Inflammatory macrophage treated with lipopolysaccharide for 4 hours (primary cell): ENCODE measurements at places on chromosomes 4 and X.

GRCh38 chr4:107863850-107864371, 39.2 kb downstream of the SGMS2 start:
- peak; percentile 58 for DNase-seq

DNA sequence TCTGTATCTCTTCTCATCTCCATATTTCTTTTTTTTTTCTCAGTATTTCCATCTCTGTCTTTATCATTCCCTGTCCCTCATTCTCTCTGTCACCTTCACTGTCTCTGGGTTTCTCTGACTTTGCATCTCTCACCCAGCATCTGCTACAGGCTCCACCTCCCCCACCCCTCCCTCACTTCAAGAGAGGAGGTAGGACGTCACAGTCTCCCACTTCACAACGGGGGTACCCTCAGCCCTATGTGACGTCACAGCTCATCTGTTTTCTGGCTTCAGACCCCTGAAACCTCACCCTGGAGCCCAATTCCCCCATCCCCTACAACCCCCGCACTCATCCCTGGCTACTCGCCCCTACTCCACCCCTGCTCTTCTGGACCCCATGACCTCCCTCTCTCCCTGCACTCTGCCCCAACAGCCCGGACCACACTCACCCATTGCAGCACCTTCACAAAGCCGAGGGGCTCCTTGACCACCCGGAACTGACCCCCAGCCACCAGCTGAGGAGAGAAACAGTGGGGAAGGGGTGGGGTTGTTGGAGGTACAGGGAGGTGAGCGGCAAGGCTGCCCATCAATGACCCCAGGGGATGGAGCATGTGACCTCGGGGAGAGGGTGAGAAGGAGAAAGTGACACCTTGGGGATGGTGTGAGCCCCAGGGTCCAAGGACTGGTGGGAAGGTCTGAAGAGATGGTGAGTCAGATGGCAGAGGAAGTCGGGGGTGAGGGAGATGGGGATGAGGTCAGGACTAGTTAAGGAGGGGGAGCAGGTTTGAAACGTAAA, 1.3 kb downstream of the SYP start:
- DNase-seq = no peak

GRCh38 chr4:99859618-99860017, 34.6 kb downstream of the LAMTOR3 start:
- no peak for DNase-seq

DNA sequence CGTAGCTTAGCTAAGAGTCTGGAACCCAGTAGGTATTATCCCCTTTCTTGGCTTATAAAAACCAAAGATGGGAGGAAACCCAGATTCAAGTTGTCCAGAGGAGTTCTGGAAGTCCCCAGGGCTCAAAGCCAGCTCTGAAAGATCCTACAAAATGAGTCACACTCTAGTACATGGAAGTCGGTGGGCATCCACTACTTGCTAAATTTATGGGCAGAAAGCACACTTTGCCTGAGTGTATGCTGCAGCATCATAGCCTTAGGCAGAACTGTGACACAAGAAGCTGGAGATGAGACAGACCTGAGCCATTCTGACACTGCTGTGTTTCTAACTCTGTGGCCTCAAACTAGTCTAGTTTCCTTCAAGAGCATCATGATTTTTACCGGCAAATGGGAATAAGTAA, 429.3 kb downstream of the AFF2 start:
- DNase-seq = no peak

DNA sequence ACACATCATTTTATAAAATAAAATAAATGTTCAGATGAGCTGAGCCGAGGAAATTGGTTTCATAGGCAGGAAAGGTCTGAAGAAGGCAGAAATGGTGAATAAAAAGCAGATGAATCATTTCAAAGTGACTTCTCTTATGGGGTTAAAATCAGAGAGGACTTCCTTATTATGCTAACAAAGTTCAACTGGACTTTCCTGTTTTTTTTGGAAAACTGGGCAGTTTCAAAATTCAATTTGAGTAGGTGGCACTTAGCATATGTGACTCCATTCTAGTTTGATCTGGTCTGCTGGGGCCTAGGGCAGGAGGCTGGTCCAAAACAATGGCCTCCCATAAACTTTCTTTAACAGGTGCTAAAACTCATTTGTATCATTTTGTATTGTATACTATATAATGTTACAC, 1794.9 kb upstream of the TENM3 start:
- DNase-seq = peak; percentile 25

- no peak for DNase-seq
Measured at GRCh38 chr4:55553441-55554201, 6.9 kb upstream of the CLOCK start.

DNA sequence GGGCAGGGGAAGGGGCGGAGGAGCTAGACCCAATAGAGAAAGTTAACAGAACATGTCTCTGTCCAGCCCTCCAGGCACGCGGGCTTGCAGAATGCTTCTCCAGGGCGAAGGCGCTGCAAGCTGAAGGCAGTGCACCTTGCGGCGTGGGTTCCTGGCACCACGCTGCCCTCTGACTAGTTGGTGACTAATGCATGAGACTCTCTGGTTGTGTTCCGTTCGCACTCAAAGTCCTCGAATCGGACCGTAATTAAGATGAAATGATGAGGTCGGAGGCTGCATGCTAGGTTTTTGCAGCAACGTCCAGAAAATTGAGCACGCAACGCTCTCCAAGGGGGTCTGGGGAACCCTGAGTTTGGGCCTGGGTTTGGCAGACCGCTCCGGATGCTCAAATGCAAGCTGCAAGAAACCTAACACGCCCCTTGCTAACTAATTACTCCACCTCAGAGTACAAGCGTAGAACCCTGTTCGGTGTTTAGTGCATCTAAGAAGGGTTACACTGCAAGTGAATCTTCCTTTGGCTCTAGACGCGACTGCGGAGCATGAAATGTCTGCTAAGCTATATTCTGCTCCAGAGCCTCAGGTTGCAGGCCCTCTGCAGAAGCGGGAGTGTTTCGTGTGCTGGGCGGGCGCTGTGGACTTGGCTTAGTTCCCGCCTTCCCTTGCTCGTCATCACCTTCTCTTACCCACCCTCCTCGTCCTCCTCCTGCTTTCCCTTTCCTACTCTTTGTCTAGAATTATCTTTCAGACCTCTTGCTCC, 57.1 kb upstream of the NKAP start:
- no peak for DNase-seq

DNA sequence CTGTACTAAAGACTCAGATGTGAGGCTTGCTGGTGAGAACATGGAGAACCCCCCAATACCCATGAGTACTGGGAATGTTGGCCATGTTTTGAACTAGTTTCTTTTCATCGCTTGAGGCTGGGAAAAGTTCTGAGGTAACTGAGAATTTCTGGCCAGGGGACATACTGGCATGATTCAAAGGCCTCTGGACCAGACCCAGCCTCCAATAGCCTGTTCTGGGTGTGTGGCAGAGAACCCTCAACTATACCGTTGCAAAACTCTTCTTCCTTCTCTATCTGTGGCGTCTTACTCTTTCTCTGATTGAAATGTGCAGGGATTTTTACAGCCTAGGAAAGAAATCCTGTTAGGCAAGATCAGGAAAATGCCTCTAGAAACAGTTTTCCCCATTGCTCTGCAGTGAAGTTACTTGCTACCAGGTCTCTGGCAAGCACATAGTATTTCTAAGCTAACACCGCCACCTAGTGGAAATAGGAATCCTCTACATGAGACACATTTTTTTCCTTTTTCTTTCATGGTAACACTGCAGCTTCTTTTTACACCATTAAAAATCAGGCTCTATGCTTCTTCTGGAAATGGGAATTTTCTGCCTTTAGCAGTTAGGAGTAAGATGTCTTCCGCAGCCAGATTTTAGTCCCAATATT, 170.7 kb upstream of the ZCCHC13 start:
- DNase-seq = peak; percentile 35

DNA sequence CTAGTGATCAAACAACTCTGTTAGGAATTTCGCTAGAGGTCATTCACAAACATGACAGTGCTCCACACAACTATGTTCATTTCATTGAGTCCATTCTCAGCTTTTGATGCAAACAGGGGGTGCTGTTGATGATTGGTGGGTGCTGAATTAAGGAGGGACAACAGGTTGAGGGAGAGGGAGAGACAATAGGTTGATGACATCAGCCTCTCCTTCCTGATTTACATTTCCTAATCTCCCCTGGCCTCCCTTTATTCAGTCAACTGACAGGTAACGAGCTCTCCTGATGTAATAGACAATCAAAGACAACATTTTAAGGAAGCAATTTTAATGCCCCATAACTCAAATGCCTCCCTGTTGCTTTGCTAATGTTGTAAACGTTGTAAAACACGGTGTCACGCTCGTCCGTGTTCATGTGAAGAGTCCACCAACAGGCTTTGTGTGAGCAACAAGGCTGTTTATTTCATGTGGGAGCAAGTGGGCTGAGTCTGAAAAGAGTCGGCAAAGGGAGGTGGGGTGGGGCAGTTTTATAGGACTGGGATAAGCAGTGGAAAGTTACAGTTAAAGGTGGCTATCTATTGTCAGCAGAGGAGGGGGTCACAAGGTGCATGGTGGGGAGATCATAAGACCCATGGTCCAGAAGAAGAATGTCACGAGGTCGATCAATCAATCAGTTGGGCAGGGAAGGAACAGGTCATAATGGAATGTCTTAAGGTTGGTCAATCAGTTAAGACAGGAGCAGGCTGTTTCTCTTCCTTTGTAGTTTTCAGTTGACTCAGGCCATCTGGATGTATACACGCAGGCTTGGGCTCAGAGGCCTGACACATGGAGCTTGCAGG, 4.8 kb upstream of the GAR1 start:
- no peak for DNase-seq

GRCh38 chr4:16794816-16795445, 103.5 kb downstream of the LDB2 start:
- DNase-seq = peak; percentile 40

DNA sequence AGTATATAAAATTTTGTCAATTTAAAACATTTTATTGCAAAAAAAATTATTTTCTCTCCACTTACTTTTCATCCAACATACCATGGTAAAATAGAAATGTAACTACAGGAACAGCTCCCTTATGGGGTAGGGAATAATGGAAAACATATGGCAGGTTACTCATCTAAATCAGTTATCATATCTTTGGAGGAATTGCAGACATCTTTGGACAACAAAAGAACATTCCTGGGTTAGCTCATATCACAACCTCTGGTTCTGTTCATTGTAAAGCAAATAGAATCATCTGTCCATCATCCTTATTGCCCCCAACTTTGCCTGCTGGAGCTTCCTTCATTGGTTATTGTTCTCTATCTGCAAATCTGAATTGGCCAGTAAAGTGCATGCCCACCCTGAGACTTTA, 387.5 kb upstream of the GRID2 start:
- DNase-seq = no peak

DNA sequence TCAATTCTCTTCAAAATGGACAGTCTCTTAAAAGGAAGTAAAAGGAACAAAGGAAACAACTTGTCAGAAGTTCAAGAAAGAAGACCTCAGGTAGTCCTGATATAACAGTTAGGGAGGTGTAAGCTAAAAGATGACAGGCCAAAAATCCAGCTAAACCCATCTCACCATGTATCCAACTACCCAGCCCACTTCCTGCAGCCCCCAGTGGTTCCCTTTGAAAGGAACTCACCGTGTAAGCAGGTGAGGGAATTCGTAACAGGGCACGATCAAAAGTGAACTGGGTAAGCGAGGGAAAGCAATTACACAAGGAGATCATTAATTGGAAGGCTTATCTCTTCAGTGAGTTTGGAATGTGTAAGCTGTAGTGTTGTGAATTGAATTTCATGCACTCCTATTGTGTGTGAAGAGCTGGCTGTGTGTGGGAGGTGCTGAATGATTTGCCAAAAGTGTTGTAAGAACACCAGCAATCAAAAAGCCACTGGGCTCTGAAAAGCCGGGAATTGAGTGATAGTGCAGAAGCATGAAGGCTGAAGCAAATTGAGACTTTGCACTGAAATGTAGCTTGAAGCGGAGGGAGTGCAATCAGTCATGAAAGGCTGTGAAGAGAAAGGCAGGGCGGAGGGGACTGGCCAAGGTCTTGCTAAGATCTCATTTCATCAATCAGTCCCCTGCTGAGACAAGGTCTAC, 914.2 kb upstream of the LCORL start:
- DNase-seq = no peak

DNA sequence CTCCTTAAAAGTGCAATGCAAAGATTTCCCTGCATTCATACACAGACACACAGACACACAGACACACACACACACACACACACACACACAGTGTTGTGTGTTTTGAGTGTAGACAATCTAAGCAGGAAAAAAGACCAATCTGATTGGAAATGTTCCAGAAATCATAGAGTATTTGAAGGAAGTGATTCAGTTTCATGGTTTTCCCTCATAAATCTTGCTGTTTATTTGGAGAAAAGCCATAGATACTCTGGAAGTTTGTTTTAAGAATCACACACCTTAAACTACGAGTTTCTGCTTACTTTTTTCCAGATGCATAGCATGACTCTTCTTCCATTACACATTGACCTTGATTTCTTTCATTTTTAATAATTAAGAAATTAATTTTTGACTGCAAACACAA, 298.5 kb upstream of the BMP3 start:
- no peak for DNase-seq

DNA sequence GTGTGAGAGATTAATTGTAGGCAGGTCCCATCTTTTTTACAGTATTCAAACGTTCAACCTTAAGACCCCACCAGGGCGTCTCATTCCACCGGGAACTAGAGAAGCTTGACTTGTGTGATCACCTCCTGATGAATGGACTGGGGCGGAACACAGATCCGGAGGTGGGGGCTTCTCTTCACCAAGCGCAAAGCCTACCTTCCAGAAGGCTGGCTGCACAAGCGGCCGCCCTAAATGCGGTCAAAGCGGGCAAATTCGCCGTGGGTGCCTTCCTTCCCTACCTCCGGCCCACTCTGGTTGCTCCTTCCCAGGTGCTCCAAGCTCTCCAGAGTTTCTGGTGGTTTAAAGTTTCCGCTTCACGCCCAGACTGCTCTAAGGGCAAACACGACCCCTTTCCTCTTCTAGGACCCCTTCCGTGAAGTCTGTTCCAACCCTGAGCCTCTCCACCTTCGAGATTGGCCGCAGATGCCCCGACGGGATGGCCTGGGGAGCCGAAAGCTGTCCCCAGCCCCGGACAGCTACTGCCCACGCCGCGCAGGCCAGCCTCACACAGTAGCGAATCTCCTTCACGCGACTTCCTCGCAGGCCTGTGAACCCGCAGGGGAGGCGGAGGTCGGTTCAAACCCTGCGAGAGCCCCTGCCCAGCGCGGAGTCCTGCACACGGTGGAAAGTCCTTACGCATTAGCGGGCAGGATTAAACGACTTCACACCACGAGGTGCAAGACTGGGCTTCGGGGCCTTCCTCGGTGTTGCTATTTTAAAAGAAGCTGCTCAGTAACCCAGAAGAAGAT, 1.6 kb upstream of the WWC2 start:
- DNase-seq = no peak
